HCT116 (cell line): ENCODE measurements at places on chromosomes 12 and 14.

GRCh38 chr12:99649551-99649950, 2.0 kb downstream of the GARIN6 start:
- no peak for DNase-seq

DNA sequence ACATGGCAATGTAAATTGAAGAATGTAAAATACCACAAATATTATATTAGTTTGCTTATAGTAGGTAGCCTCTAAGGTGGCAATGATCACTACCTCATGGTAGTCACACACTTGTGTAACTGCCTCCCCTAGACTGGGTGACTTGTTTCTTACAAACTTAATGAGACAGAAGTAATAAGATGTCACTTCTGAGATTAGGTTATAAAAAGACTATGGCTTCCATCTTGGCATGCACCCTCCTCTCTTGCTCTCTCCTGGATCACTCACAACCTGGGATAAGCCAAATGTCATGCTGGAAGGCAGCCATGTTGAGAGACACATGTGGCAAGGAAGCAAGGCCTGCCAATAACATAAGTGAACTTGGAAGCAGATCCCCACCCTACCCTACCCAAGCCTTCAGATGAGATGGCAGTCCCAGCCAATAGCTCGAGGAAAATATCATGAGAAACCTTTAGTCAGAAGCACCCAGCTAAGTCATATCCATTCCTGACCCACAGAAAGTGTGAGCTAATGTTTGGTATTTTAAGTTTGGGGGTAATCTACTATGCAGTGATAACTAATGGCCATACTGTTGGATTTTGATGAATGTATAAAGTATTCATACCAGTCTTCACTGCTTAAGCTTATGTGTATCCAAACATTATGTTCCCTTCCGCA, 43.3 kb downstream of the PPP1R12A start:
- no peak for DNase-seq

DNA sequence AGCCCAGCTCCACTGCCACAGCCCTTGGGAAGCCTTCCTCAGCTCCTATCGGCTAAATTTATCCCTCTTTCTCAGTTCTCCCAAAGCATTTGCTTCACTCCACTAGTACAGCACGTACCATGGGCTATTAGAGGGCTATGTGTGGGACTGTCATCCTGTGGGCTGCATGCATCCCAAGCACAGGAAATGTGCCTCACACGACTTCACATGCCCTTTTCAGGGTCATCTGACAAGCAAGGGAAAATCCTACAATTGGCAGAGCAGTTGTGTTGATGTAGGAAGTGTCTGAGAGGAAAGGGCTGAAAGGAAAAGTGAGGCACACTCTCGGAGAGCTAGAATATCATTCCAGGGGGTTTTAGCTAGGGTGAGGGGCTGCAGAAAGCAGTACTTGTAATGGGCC, 47.6 kb downstream of the NINJ2 start:
- no peak for DNase-seq

DNA sequence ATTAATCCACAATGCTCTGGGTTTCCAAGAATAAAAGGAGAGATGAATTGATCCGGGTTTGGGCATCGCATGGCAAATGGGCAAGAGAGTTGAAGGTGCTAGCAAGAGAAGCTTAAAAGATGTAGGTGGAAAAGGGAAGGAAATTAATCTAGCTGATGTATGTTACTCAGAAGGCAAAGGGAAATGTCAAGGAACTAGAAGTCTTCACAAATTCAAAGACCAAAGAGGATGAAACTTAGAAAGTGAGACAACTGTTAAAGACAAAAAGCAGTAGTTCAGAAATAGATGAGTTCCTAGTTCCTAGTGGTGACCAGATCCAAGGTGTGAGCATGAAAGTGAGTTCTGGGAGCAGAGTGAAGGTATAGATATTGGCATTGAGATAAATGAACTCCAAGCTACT, 228.3 kb downstream of the SEC23A start:
- no peak for DNase-seq

- no peak for DNase-seq
These were observed 88.5 kb downstream of the TSPAN8 start for GRCh38 chr12:71069311-71069710.

DNA sequence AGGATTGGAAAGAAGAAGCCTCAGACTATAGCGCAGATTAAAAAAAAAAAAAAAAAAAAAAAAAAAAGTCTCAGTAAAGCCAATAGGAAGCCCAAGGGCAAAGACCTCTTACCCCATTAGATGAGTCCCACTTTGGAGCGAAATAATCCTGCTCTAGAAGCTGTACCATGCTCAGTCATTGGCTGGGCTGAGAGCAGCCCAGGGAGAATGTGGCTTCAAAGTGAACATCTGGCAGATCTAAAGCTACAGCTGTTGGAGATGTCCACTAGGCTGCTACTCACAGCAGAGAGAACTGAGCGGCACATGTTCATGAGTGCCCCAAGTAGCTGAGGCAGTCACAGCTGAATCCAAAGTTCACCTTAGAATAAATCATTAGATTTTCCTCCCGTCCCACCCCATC, 560.9 kb downstream of the MED13L start:
- no peak for DNase-seq

DNA sequence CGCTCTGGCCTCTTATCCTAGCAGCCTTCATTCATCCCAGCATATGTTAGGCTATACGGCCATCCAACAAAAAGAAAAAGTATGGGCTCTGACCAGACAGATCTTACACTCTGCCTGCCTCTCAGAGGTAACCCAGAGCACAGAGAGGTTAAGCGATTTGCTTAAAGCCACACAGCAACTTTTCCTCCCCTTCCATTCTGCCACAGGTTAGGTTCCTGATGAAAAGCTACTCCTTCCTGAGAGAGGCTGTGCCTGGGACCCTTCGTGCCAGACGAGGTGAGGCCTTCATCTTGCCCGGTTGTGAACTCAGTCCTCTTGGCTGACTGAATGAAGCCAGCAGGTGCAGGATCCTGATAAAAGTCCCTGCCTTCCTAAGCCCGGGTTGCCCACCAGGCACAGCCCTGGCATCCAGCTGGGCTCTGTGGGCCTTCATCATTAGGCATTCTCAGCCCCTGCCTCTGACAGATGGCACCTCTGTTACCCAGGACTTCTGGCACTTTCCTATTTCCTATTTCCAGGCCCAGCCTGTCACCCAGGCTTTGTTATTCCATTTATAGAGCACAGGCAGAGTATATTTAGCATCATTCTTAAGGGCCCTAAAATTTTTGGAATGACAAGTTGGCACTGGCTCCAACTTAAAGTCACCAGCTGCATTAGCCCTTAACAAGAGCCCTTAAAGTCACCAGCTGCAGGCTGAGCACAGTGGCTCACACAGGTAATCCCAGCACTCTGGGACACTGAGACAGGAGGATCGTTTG, 12.8 kb downstream of the SOAT2 start:
- DNase-seq: no peak
